ENCODE measurements at places on chromosomes 7 and 10.

- DNase-seq, result no peak
Measured at GRCh38 chr7:155298288-155298833, 683 bp downstream of the INSIG1 start.

DNA sequence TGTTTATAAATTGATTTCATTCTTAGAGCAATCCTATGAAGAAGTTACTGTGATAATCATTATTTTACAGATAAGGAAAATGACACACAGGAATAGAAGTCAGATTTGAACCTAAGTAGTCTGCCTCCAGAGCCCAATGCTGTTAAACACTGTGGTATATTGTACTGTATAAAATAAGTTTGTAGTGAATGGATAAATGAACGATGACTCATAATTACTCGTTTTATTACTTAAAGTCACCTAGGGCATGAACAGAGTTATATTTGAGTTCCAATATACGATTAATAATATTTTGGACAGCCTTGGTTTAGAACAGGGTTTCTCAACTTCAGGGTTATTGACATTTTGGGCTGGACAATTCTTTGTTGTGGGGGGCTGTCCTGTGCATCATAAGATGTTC, 7.8 kb upstream of the BTRC start:
- DNase-seq, result no peak

DNA sequence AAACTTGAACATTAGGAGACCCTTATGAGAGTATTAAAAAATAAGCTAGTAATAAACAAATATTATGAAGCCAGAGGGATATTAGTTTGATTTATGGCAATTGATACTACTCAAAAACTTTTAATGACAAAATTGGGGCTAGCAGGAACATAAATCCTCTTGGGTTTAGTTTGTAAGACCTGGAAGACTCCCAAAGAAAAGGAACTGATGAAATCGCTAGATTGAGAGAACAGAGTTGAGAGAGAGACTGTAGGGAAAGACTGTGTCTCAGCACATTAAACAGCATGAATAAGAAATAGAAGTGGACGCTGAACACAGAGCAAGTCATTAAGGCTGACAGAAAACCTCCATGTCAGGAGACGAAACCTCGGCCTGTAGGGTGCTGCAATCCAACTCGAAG, 56.4 kb downstream of the ICA1 start:
- no peak for DNase-seq

DNA sequence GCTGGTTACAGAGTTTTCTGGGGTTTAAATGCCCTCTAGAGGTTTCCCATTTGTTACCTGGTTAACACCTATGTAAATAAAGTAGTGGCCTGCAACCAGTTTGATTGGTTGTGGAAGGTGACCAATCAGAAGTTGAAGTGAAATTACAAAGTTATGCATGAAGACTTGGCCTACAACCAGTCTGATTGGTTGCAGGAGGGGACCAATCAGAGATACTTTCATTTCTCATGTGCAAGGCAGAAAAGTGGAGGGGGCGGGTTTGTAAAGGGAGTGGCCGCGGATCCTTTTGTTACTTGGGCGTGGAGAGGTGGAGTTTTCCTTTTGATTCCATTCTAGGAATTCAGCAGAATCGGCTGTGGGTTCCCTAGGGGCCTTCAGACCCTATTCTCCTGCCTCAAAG, 80.8 kb downstream of the SEC23IP start:
- DNase-seq, result no peak

DNA sequence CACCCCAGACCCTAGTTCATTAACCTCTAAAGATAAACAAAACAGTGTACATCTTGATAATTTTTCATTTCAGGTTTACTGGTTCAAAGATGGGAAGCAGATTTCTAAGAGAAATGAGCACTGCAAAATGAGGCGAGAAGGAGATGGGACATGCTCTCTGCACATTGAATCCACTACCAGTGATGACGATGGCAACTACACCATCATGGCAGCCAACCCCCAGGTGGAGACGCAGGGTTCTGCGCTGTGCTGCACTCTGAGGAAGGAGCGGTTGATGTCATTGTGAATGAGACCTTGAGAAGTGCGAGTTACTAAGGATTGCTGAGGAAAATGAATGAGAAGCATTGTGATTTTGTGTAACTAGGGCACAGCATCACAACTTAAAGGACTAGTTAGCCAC, 37.6 kb downstream of the ATOH7 start:
- DNase-seq, result no peak

- no peak for DNase-seq
Measured at GRCh38 chr7:156156734-156157408, 344.6 kb upstream of the SHH start.

DNA sequence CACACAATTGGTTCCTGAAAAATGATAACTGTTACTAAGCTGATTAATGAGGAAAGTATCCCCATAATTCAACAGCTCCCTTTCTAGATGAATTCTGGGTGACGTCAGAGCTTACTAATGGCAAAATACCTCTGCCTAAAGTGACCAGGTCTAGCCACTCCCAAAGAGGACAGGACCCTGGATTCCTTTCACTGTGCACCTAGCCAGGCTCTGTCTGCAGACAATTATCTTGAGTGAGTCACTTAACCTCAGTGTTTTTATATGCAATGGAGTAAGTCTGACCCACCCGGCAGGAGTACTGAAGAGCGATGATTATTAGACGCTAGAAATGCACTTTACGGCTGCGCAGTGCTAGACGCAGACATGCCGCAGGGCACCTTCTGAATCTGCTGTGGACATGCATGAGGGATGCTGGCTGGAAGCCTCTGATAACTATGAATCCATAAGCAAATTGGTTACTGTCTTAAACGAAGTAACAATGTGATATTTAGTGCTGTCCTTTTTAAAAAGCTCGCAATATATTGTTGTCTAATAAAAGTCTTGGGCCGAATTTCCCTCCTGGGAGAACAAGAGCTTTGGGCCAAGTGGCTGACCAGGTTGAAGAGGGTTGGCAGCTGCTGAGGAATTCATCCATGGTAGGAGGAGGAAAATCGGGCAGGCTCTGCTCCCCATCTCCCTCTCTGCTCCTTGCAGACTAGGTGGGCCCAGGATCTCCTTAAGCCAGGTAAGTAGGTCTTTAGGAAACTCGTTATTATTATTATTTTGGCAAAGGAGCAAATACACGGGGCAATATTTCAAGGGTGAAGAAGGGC, 4.6 kb upstream of the INPP5A start:
- no peak for DNase-seq

GRCh38 chr10:126278851-126279250, 109.4 kb downstream of the ADAM12 start:
- no peak for DNase-seq

DNA sequence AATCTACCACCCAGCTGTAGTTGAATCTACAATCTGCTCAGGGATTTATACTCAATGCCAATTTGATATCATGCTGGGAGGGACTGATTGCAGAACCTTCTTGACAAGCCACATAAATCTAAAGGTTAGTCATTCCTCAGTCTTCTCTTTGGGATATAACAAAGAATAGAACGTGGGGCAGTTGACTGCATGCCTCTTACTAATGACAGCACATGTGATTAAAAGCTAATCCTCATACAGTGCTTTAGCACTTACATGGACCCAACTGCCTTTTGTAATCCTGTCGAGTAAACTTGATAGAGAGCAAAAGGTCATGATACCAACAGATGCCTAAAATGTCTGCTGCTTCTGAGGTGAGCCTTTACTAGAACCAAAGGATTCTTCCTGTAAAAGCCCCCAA, 12.3 kb downstream of the KLHL7 start:
- DNase-seq, result no peak

DNA sequence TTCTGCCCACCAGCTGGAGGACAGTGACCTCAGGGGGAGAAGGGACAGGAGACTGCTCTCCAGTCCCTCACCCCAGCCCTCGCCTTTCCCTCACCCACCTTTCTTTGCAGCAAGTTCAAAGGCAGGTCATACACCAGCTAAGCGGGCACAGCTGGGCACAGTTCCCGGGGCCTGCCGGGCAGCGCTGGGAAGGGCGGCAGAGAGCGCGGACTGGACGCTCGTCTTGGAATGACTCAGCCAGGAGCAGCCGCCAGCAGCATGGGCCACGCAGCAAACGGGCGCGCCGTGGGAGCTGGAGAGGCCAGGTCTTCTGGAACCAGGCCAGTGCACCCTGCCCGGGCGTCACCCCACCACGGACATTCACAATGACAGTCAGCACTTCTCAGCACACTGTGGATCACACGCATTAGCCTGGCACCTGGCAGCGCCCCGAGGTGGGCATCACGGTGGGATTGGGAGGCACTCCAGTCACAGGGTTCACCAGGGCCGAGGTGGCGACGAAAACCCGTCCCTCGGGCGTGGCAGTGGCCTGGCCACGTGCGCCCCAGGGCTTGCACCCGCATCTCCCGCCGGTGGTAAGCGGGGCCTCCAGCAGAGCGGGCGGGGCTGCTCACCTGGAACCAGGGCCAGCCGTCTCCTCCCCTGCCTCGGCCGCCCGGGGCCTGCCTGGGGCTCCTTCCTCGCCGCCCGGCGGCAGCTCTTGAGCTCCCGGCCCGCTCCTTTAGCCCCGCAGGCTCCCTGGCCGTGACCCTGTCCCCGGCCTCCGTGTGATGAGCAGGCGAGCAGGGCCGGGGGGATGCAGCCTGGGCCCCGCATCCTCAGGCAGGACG, 29.0 kb upstream of the WDFY4 start:
- DNase-seq, result no peak

- peak; percentile 43 for DNase-seq
Measured at GRCh38 chr10:68301790-68302502, 29.9 kb upstream of the HNRNPH3 start.

- no peak for DNase-seq
Measured at GRCh38 chr7:136605532-136606329, 262.7 kb upstream of the CHRM2 start.

DNA sequence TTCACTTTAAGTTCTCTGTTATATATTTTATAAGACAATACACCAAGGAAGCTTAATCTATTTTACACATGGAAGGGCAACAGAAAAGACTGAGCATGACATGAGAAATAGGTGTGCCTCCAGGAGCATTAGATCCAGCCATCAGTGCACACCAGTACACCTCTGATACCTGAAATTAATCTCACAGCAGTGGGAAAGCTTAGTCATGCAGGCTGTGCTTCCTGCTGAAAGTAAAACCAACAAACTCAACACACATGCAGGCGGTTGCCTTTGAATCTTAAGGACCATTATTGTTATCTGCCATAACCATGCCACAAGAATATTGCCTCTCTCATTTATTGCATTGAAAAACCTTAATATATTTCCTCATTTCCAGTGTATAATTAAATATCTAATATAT, 16.4 kb upstream of the ANKRD30A start:
- DNase-seq, result no peak

DNA sequence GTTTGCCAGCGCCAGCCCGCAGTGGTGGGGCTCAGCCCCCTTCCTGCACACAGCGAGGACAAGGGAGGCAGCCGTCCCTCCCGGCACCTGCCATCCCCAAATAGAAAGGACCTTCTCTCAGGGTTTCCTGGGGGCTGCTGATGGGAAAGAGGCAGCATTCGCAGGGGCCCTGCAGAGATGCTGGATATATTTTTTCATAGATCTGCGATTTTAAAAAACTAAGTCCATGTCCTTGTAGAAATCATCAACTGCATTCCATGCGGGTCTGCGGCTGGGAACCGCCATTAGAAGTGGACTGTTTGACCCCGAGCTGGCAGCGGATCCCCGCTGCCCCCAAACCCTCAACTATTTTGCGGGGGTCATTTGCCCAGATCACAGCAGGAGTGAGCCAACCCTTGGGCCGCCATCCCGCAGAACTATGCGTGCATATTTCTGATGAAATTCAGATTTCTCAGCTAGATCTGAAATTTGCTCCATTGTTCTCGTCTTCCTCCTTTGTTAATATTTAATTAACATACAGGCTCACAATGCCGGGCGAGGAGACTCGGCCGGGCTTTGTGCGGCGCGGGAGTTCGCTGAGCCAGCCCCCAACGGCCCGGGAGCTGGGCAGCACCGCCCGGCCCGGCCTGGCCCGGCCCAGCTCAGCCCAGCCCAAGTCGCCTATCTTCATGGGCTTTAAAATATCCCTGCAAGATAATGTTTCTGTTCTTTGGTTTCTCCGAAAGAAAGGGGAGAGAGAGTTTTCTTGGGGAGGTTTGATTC, 2.0 kb downstream of the EN2 start:
- DNase-seq, result no peak

DNA sequence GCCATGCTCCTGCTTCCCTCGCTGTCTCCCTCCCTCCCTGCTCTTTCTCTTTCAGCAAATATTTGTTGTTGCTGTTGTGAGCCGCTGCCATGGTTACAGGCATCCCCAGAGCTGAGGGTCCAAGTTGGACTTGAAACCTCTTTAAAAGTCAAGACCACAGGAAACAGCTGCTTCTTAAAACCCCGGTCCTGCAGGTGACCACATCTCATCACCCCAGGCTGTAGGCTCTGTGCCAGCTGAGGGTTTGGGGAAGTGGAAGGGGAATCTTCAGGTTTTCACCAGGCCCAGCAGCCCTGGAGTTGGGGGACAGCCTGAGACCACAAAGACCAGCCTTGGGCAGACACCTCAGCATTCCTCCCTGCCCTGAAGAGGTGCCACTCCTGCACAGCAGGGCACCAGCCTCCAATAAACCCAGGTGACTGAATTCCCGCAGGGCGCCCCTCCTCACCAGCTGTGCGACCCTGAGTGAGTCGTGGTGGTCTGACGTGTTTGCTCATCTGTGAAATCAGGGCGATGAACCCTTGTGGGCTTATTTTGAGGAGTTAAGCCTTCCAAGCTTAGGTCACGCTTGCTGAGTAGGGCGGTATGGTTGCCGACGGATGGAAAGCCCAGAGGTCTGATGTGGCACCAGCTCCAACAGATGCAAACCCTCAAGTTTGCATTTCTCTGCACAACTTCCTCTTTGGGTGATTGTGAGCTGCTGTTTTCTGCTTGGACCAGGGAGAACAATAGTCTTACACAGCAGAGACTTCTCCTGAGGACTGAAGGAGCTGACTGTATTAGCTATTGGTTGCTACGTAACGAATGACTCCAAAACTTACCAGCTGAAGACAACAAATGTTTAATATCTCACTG, 24.8 kb downstream of the NPTX2 start:
- peak; percentile 16 for DNase-seq

GRCh38 chr7:20144801-20145200, 72.4 kb downstream of the MACC1 start:
- DNase-seq, result no peak

All from CD4-positive, alpha-beta T cell treated with Interleukin-17A for 1 hour (primary cell).